Activated naive CD4-positive, alpha-beta T cell (primary cell): ENCODE measurements at places on chromosomes 6 and 20.

GRCh38 chr6:116278854-116279231 lies 887 bp downstream of the TSPYL1 start:
- no peak for DNase-seq

- DNase-seq: no peak
Observed at GRCh38 chr20:13294522-13294921, 73.4 kb downstream of the ISM1 start.

DNA sequence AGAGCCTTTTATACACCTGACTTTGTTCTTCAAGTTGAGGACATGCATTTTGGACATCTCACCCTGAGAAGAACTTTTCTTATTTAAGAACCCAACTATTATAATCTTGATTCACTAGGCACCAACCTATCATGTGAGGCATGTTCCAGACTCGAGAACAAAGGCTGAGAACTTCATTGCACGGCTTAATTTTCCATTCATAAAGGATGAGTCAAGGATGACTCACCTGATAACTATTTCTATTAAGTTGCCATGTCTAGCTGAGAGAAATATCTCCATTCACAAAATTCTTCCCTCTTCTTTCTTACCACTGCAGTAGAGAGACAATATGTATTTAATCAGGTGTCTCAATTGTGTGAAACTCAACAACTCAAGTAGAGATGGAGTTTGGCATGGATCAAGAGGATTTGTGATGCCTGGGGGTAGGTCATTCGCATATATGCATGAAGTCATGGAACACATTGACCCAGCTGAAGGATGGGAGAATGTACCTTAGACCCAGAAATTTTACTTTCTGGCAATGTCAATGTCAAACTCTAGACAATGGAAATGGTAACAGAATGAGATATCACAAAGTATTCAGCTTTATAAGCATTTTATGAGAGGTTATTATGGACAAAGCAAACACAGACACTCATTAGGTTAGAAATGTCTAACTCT lies 208.7 kb upstream of the PRND start:
- no peak for DNase-seq

DNA sequence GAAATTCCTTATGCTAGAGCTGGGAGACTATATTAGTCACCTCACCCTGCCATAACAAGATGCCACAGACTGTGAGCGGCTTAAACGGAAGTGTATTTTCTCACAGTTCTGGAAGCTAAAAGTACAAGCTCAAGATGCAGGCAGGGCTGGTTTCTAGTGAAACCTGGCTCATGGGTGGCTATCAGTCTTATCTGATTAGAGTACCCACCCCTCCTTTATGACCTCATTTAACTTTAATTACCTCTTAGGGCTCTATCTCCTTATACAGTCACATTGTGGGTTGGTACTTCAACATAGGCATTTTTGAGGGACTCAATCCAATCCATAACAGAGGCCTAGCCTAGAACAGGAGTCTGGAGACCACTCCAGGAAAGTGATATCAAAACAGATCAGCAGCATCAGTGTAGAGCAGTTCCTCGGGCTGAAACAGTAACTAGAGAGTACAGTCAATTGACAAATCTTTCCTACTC lies 2.3 kb upstream of the SNRNP48 start:
- DNase-seq: no peak

- DNase-seq: no peak
Observed at GRCh38 chr20:9503526-9504245, 10.7 kb upstream of the LAMP5 start.

GRCh38 chr20:39117491-39117890 lies 155.3 kb downstream of the DHX35 start:
- no peak for DNase-seq
